Renal pelvis (tissue), 12 donors: ENCODE measurements at places on chromosomes 13 and 19.

DNA sequence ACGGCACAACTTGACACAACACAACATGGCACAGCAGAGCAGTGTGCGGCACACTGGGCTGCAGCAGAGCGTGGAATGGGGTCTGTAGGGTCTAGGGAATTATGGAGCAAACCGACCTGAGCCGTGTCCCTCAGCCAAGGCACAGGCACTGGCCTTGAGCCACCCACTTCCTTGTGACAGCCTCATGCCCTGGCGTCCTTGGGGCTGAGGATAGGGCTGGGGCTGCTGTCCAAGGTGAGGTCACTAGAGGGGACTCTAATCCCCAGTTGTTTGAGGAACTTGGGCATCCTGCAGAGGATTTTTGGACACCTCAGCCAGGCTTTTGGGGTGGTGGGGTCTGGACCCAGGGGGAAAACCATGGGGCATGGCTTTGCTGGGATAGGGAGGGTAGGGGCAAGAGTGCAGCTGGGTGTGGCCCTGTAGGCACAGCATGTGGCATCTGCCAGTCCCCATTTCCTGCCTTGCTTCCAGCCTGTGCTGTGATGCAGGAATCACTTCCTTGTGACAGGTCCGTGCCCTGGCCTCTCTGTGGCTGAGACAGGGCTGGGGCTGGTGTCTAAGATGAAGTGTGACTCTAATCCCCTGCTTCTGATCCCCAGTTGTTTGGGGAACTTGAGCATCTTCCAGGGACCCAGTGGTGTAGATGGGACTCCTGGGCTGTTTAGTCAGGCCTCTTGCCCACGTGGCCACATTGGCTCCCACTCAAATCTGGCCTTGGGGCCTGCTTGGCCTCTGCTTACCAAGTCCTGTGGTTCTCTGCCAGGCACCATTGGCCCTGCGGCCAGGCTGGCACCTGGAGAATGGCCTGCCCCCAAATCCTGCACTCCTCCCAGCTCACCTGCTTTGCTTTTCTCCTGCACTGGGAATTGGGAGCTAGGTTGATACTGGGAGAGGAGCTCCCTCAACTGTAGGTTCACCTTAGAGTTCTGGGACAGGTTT lies 78.5 kb downstream of the SCGB2B2 start:
- DNase-seq, result no peak

DNA sequence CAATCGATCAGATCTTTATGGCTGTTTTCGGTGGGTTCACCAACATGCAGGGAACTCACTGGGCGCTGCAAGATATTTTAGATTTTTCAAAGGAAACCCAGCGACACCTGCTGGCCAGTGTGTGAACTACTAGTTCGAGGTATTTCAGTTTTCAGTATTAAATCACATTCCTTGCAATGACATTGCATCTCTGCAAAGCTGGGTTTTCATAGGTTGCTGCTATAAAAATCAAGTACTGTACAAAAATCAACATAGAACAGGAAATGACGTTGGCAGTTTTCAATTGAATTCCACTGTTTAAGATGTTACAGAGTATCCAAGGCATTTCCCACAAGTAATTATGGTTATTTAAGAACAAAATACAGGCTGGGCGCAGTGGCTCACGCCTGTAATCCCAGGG lies 17.6 kb downstream of the LIG1 start:
- peak; percentile 49 for DNase-seq

DNA sequence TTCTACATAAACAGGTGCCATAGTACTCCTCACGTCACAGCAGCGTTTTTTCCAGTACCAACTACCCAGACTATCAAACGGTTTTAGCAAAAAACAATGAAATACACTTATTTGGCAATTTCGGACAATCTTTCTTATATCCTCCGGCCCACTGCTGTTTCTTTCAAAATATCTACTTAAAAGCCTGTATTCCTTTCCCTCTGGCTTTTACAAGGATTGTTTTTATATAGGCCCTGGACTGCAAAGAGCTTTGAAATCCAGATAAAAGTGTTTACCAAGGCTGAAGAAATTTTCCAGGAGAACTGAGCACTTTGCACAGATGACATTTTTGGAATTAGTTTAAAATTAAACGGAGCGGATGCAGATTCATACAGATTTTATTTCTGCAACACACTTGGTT lies 255.9 kb upstream of the STARD13 start:
- DNase-seq, result no peak

GRCh38 chr13:98802559-98802958 lies 50.1 kb upstream of the SLC15A1 start:
- DNase-seq, result no peak
